ENCODE measurements at places on chromosomes 5 and 9.

- DNase-seq: no peak
These were observed 6.6 kb upstream of the PCSK1 start for GRCh38 chr5:96439477-96440184.

DNA sequence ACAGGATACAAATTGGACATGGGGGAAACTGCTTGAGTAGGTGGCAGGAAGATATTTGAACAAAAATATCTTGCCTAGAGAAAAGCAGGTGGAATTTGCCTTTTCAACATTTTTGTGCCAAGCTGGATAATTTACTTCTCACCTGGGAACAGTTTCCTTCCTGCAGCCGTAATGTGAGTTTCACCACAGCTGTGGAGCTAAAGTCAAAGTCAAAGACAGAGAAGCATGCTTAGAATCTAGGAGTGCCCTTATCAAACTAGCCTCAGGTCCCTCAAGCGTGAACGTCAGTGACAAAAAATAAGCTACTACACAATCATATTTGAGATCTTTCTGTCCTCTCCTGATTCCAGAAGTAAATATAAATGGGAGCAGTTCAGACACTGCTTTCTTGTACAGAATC lies 588.9 kb downstream of the MAT2B start:
- no peak for DNase-seq

DNA sequence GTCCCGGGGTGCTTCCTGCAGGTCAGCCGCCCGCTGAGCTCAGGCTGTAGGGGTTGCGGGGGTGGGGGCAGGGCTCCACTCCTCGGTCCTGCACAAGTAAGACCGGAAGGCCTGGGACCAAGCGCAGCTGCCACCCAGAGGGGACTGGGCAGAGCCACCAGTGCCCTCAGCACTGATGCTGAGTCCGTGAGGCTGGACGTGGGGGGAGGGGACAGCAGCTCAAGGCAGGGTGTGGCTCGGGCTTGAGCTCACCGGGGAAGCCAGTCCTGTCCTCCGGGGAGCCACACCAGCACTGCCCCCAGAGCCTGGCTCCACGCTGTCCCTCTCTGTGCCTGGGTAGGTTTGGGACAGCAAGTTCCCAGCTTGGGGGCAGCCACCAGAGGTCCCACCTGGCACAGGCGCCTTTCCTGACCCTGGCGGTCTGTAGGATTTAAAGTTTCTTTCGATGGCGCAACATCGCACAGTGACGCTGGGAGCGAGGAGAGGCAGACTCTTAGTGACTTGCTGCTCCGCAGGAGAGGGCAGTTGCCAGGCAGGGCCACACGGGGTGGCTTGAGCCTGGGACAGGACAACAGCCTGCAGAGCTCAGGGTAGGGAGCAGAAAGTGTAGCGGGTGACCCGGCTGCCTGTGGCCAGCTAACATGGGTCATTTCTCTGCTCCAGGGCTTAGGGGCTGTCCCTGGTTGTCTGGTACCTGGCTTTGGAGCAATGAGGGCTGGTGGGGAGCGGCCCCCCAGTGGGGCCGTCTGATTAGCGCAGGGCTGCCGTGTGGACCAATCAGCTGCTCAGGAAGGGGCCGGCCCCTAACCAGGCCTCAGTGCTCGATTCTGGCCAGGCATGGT lies 5.7 kb downstream of the LCN1 start:
- no peak for DNase-seq

DNA sequence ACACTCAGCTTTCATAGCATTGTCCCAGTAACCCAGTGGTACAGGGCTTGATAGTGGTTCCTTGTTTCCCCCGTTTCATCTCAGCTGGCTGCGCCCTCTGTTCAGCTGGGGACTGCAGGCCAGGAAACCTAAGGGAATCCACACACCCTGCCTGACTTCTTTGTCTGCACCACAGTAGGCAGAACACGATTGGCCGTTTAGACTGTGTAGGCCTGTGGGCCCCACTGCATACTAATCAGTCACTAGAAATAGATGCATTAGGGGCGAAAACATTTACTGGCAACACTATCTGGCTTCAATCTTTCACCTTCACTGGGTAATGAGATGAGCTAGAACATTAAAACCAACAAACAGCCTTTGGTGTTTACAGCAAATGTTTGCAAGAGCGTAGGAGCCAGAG lies 512.7 kb upstream of the BRINP1 start:
- no peak for DNase-seq

DNA sequence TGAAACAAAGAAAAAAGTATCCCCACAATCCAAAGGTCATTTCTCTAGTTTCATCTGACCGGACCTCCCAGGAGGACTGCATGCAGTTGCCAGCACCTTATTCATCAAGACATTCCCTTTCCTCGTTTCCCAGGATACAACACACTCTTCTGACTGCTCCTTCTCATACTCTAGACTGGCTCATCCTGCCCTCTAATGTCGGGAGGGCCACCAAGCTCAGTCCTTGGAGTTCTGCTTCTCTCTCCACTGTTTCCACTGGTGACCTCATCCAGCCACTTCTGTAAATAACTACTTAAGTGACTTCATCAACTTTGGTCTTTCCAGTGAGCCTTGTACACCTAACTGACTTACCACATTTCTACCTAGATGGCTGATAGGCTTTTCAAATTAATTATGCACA lies 179.1 kb downstream of the EPB41L4A start:
- no peak for DNase-seq

DNA sequence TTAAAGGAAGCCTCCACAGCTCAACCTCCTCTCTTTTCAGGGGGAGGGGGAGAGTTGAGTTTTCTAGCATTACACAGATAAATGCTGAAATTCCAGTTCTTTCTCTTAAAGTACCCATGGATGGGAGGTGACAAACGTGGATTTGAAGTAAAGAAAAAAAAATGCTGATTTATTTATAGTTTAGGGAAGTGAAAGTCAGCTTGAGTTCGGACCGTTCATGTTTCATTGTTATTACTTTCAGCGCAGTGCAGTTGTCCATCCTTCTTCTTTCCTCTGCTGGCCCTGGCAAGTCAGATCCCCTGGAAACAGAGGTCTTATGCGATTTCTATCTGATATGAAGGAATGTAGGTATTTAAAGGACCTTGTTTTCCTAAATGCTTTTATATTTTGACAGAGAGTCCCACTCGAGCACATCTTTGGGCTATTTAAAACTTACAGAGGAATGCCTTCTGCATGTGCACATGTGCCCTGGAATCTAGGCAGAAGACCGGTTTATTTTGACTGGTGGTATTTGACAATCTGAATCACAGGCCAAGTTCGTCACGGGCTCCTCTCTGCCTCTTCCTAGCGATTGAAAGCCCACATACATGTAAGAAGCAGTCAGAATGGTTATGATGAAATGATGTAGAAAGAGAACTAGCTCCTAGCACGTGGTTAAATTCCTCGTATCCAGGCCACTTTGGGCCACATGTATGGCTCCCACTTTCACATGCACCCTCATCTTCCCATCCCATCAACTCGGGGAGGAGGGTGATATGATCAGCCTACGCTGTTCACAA lies 385.2 kb upstream of the KLF4 start:
- no peak for DNase-seq

DNA sequence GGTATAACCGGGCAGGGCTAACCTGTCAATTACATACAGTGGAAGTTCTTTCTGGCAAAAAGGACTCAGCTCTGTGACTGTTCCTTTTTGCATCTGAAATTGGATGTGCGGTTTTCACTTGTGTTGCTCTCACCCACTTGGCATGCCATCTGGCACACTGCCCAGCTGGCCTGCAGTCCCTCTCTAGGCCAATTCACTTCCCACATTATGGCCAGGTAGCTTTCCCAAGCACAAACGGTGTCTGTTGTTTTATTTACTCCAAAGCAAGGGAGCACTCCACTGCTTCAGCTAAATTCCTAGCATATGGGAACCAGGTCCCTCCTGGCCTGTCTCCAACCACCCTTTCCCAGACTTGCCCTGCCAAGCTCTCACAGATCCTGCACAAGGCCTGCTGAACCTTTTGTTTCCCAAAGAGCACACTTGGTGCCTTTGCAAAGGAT lies 132.5 kb downstream of the SEMA6A start:
- no peak for DNase-seq

GRCh38 chr5:124054564-124054963 lies 542.6 kb downstream of the CSNK1G3 start:
- DNase-seq: no peak

DNA sequence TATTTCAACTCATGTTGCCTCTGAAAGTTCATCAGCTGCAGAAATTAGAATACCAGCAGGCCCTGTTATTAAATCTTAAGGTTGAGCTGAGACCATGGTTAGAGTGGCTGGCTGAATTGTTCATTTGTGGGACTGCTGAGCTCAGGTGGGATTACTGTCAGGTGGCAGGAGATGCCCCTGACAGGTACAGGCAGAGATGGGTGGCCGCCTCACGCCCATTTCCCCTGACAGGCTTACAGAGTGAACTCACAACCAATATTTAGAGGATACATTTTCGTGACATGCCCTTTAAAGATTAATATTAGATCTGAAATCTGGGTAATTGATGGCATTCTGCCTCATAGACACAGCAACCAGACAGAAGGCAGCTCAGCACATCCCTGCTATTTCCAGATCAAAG lies 136.0 kb downstream of the MVB12B start:
- DNase-seq: no peak

Measured in activated CD8-positive, alpha-beta memory T cell treated with anti-CD3 and anti-CD28 coated beads for 4 hours (primary cell).